Activated CD8-positive, alpha-beta memory T cell treated with anti-CD3 and anti-CD28 coated beads, Interleukin-2, amount 50 U/mL, for 4 hours (primary cell): ENCODE measurements at places on chromosomes 13 and 19.
A peak's percentile ranks its signal among the peaks of the same experiment; 100 is the strongest.

- DNase-seq: no peak
These were observed 124.4 kb downstream of the SIPA1L3 start for GRCh38 chr19:38031423-38031770.

- no peak for DNase-seq
These were observed 53.8 kb upstream of the RCBTB2 start for GRCh38 chr13:48586591-48587103.

GRCh38 chr19:2503521-2504109, 27.7 kb downstream of the GADD45B start:
- DNase-seq: peak; percentile 82

- DNase-seq: no peak
These were observed 22.4 kb downstream of the SIPA1L3 start for GRCh38 chr19:37929355-37929923.

DNA sequence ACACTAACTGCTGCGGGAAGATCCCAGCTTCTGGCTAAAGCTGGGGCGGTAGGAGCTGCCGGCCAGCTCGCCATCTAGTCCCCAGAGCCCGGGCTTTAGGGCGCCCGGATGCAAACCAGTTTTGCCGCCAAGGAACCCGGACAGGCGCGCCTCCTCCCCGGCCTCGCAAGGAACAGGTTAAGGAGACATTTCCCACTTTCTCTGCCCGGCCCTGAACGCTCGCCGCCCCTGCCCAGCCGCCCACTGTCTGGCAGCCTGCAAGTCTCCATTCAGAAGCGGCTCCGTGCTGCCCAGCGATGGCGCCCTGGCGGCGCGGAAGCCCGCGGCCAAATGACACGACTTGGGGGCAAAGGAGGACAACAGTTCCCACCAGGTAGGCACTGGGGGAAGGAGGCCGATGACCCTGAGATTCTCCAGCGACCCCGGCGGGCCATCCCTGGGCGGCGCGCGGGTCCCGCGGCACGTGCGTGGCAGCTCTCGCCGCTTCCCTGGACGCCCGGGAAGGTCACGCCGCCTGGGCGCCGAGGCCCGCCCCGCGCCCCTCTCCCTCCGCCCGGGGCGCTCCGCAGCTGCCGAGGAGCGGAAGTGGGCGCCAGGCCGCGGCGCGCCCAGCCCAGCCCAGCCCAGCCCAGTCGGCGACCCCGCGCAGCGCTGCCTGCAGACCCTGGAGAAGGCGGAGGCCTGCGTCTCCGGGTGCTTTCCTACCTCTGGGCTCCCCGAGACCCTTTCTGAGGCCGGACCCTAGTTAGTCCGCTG, 42.2 kb upstream of the HNRNPA1L2 start:
- no peak for DNase-seq

DNA sequence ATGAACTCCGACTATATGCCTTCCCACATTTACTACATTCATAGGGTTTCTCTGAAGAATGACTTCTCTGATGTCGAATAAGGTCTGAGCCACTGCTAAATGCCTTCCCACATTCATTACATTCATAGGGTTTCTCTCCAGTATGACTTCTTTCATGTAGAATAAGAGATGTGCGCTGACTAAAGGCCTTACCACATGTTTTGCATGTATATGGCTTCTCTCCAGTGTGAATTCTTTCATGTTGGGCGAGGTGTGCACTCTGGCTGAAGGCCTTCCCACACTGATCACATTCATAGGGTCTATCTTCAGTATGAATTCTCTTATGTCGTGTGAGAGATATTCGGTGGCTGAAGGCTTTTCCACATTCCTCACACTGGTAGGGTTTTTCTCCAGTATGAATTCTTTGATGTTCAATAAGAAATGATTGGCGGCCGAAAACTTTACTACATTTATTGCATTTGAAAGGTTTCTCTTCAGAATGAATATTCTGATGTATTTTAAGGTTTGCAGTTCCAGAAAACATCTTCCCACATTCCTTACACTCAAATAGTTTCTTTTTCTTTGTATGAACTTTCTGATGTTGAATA, 35.8 kb downstream of the ZNF667 start:
- DNase-seq: no peak

DNA sequence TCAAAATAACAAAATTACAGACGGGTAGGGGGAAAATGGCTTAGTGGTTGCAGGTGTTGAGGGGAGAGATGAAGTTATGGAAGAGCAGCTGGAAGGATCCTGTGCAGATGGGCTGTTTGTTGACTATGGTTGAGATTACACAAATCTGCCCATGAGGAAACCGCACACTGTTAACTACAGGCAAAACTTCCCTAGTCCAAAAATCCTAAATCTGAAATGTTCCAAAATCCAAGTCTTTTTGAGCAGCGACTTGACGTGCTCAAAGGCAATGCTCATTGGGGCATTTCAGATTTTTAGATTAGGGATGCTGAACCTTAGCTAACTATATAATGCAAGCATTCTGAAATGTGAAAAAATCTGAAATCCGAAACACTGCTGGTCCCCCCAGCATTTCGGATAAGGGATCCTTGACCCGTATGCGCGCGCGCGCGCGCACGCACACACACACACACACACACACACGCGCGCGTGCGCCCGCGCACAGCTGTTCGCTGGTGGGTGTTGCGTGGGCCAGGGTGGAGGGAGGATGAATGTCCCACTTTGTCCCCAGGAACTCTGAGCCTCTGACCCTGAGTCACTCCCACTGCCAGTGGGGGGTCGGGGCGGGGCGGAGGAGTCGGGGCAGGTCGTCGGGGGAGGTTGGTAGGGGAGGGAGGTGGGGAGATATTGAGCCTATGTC, 6.8 kb downstream of the F2RL3 start:
- DNase-seq: no peak

DNA sequence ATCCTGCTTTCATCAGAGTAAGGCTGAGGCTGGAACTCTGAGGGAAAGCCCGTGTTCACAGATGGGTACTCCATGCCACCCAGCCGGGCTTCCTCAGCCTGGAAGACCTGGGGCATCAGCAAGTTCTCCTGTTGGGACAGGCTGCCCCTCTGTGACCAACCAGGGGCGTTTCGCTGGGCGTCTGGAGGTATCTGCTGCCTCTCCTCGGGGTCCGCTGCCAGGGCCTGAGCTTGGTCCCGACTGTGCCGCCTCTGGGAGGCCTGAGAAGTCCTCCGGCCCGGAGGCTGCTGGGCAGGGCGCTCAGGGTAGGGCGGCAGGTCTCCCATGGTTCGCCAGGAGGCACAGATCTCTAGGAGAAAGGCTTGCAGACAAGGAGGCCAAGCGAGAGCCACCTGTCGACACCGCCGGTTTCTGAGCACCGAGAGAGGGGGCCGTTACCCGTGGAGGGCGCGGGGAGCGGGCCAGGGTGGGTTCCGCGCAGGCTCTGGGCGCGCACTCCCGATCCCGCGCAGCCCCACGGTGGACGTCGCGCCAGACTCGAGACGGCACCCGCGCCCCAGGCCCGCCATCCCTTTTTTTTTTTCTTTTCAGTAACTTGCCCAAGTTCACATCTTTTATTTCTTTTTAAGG, at the start of gene RSPH6A:
Gene RSPH6A, minus strand, starts transcription at position 458 of the 630 bp plus-strand sequence. Its CDS starts 132 bp downstream, at position 326.
- DNase-seq: no peak

GRCh38 chr13:102033386-102033785, 368.5 kb downstream of the FGF14 start:
- no peak for DNase-seq

- DNase-seq: no peak
These were observed 2.6 kb downstream of the UNC13A start for GRCh38 chr19:17685451-17686022.

GRCh38 chr13:49302222-49302621, 54.5 kb downstream of the CDADC1 start:
- no peak for DNase-seq

- no peak for DNase-seq
These were observed 39.3 kb downstream of the MBNL2 start for GRCh38 chr13:97261254-97262005.

DNA sequence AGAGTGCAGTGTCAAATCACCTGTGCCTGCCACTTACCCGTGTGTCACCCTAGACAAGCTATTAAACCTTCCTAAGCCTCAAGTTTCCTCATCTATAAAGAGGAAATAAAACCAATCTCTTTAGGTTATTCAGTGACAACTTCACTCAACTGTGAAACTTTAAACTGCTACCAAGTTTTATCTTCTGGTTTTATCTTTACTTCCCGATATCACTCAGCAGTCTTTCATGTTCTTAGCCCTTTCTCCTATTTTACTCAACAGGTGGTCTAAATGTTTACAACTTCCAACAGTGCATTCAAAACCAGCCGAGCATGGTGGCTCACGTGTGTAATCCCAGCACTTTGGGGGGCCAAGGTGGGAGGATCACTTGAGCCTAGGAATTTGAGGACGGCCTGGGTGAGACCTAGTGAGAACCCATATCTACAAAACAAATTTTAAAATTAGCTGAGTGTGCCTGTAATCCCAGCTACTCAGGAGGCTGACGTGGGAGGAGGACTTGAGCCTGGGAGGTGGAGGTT, 59.6 kb downstream of the GPALPP1 start:
- DNase-seq: no peak

DNA sequence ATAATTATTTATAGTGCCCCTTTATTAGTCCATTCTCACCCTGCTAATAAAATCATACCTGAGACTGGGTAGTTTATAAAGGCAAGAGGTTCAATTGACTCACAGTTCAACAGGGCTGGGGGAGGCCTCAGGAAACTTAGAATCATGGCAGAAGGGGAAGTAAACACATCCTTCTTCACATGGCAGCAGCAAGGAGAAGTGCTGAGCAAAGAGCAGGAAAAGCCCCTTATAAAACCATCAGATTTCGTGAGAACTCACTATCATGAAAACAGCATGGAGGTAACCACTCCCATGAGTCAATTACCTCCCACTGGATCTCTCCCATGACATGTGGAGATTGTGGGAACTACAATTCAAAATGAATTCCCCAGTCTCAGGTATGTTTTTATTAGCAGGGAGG, 89.9 kb upstream of the STARD13 start:
- DNase-seq: no peak

- no peak for DNase-seq
These were observed 1.4 kb downstream of the CERS4 start for GRCh38 chr19:8210421-8211101.

DNA sequence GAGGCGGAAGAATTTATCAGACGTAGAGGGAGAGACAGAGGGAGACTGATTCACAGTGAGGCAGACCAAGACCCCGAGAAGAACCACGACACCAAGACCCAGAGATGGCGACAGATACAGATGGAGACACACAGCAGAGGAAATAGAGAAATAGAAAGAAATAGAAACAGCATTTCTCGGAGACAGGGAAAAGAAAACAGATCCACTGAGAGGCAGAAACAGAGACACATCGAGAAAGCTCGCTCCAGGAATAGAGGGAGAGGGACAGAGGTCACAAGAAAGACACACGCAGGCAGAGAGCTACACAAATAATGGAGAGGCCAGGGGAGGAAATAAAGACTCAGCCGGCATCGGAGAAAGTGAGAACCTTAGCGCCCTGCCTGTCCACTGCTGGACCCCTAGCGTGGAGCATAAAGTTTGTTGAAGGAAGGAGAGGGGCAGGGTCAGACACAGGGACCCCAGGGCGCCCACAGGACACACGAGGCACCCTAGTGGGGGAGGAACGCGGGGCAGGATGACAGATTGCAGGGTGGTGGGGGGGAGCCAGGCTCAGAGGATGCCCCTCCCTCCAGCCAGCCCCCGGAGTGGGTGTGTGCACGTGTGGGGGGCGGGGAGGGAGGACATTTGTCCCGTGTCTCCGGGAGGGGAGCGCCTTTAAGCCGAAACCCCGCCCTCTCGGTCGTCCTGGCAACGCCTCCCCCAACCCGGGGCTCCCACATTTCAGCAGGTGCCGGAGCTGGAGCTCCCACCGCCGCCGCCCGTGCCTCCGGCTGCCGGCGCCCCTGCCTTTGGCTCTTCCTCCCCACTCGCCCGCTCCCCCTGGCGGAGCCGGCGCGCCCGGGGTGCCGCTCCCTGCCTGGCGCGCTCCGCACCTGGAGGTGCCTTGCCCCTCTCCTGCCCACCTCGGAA, at the start of gene PRKCG:
Gene PRKCG, plus strand, starts transcription at position 716 of the 909 bp plus-strand sequence. CDS start 298 bp downstream, outside the sequence.
- peak; percentile 60 for DNase-seq

GRCh38 chr19:13909430-13909829, 3.4 kb downstream of the CC2D1A start:
- DNase-seq: no peak

- DNase-seq: no peak
These were observed 33.2 kb downstream of the KDM4B start for GRCh38 chr19:5002143-5002542.

DNA sequence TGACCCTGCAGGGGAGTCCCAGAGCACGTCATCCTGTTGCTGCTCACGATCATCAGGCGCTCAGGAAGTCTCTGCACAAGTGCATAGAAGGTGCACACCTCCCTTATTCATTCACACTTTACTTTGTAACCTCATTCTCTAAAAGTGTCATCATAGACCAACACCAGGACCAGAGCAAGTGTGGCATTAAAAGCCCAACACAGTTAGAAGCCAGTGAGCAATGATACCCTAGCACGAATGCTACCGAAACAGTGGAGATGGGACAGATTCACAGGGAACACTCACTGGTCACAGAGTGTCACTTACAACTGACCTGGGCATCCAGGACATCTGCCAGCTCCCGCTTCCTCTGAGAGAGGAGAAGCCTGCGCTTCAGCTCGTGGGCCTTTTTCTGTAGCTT, 17.0 kb downstream of the HAUS8 start:
- no peak for DNase-seq

DNA sequence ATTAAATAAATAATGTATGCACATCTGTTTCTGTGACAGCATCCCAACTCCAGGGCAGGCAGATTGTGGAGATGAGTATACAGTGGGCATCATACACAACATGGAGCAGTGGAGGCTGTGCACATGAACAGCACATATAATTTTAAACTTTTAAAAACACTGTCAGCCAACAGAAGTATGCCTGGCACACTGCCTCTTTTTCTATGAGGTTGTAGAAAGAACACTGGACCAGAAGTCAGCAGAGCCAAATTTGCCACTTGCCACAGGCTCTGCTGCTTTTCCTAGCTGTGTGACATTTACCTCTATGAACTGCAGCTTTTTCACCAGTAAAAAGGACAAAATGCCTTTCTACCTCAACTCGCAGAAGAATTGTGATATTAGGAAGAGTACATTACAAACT, 118.7 kb downstream of the FRY start:
- no peak for DNase-seq

DNA sequence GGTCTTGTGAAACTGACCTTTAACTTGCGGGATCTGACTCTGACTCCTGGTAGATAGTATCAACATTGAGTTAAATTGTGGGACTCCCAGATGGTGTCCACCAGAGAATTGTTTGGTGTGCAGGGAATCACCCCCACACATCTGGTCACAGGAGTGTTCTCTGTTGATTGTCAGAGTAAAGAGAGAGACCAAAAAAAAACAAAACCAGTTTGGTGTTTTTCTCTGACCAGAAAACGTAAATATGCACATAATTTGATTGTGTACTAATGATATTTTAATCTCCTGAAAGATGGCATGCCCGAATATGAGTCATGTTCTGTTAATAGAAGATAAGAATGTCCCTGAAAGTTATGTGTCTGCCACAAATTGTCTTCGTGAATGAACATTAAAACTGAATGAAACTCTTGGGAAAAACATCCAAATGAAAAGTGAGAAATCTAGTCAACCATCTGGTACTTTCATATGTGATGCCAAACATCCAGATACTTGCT, 118.5 kb upstream of the GPC6 start:
- no peak for DNase-seq

DNA sequence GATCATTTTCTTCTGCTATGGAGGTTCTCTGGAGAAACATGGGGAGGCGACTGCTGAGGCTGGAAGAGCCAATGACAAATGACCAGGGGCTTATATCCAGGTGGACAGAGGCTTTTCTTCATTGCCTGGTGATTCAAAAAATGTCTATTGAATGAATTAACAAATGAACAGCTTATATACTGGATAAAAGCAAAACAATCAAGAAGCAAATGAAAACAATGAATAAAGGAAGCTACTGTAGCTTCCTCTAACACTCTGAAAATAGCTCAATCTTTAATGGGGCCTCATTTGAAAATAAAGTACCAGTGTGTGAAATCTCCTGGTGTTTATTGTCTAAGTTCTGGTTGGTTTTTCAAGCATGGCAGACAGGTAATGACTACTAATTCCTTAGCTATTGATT, 167.5 kb upstream of the TMTC4 start:
- no peak for DNase-seq
